ENCODE measurements at places on chromosomes 13 and 19.

DNA sequence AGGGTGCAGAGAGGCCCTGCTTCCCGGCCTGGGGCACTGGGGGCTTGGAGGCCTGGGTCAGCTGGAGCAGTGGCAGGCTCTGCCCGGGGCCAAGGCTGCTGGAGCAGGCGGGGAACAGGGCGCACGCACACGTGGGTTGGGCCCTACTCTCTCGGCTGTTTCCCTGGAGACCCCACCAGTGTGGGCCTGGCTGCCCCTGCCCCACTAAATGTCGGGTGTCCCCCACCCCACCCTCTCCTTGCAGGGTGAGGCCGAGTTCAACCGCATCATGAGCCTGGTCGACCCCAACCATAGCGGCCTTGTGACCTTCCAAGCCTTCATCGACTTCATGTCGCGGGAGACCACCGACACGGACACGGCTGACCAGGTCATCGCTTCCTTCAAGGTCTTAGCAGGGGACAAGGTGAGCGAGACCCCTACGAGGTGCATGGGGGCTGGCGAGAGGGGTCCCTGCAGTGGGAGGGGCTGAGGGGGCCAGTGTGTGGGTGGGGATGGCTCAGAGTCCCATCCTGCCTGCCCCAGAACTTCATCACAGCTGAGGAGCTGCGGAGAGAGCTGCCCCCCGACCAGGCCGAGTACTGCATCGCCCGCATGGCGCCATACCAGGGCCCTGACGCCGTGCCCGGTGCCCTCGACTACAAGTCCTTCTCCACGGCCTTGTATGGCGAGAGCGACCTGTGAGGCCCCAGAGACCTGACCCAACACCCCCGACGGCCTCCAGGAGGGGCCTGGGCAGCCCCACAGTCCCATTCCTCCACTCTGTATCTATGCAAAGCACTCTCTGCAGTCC, 15.3 kb downstream of the CAPN12 start:
- H3K4me3 ChIP-seq, result no peak overlapping the region
- H3K27me3 ChIP-seq, result no peaks in the 10 kb centered on the region
- peaks cover 9% of the 10 kb centered on the region for H3K4me1 ChIP-seq
- no peak for DNase-seq
- H3K27ac ChIP-seq, result no peak overlapping the region

DNA sequence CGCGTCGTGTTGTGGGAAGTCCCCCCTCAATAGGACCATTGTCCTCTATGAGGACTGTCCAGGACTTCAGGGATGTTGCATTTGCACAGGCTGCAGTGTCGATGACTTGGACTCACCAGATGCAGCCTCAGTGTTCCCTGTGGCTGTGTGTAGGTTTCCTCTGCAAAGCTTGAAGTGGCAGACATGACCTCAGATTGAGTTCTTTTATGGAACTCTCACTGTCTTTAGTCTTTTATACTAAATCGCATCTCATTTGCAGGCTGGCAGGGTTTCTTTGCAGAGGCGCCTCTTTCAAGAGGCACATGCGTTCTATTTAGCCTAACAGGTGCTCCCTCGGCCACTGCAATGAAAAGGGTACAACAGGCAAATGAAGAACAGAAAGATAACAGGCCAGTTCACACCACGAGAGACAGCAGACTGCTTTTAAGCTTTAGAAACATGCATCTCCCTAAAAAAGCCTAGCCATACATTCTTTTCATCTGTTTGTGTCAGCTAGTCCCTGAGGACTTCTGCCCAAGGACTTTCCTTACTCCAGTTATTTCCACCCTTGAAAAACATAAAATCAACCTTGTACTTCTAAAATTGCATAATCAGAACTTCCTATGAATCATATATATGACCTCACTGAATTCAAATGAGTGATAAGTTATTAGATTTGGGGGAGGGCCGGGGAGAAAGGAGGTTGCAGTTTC, 118.4 kb downstream of the RAB20 start:
- no peak overlapping the region for H3K4me3 ChIP-seq
- H3K27ac ChIP-seq, result no peak overlapping the region
- DNase-seq, result no peak
- H3K4me1 ChIP-seq, result peaks cover 14% of the 10 kb centered on the region
- H3K36me3 ChIP-seq, result peaks cover 31% of the 10 kb centered on the region

- no peak overlapping the region for H3K4me3 ChIP-seq
- no peak overlapping the region for H3K27ac ChIP-seq
- no peaks in the 10 kb centered on the region for H3K27me3 ChIP-seq
- DNase-seq, result no peak
- no peaks in the 10 kb centered on the region for H3K36me3 ChIP-seq
- H3K4me1 ChIP-seq, result peaks cover 14% of the 10 kb centered on the region
Measured at GRCh38 chr13:92461402-92461801, 765.2 kb upstream of the GPC6 start.

GRCh38 chr13:96428911-96429310, 339.0 kb downstream of the HS6ST3 start:
- no peaks in the 10 kb centered on the region for H3K36me3 ChIP-seq
- H3K27ac ChIP-seq, result no peak overlapping the region
- peaks cover 11% of the 10 kb centered on the region for H3K27me3 ChIP-seq
- H3K4me3 ChIP-seq, result no peak overlapping the region
- H3K4me1 ChIP-seq, result no peaks in the 10 kb centered on the region

Data from mesothelial cell of epicardium (in vitro differentiated cells).